ENCODE measurements at places on chromosomes 4 and X.

- DNase-seq, result no peak
Observed at GRCh38 chr4:75412746-75413145, 101.5 kb downstream of the RCHY1 start.

DNA sequence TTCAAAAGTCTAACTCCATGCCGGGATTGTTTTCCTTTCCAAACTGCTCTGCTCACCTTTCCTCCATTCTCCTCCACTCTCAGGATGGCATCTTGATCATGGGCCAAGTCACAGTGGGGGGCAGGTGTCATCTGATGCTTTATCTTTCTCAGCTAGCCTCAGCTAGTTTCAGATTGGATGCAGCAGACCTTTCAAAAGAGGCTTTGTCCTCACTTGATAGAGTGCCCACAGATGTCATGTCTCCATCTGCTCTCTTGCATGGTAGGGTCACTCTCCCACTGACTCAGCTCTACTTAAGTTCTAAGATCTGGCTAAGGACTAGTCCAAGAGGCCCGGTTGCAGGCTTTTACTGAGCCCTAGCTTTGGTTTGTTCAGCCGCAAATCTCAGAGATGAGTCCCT, 341.8 kb upstream of the GALNT7 start:
- no peak for DNase-seq

DNA sequence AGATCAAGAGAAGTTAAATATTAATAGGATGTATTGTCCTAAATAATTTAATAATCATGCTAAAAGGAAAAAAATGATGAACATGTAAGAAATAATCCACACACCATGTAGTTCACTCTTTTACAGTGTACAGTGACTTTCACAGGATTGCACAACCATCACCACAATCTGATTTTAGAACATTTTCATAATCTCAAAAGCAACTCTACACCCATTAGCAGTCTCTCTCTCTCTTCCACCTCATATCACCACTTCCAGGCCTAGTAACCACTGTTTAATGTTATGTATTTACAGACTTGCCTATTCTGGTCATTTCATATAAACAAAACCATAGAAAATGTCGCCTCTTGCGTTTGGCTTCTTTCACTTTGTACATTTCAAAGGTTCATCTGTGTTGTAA, 153.4 kb downstream of the FSTL5 start:
- no peak for DNase-seq

- DNase-seq, result no peak
Observed at GRCh38 chr4:145782756-145783155, 102.8 kb downstream of the C4orf51 start.

- no peak for DNase-seq
Observed at GRCh38 chr4:75051431-75051830, 118.5 kb downstream of the PARM1 start.

DNA sequence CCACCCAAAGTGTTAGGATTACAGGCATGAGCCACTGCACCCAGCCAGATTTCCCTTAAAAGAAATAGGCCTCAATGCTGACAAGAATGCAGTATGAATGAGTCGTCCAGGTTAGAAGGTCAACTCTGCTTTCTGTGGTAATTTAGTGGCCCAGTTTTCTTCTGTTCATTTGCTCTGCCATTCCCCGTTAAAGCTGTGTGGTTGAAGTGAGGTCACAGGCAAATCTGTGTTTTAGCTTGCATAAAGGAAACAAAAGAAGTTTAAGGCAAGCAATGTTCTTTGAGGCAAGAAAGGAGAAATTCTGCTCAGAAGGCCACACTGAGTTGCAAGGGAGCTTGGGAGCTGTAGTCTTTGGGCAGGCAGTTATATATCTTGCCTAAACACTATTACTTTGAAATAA, 176.8 kb downstream of the LARP7 start:
- DNase-seq, result no peak

DNA sequence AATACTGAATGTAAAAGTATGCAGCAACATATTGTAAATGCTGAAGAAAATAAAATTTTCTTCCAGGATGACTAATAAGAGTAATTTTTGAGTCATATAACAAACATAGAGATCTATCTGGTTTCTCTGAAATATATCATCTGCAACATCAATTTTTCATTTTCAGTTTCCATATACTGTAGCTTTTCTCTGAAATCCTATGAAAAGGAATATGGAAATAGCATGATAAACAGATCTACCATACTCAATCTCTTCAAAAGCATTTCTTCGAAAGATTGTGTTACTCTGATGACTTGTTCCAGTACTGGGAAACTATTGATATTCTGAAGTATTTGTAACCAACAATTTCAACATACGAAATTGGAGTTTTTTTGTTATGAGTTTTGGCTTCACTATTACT, 1156.7 kb downstream of the FAM133A start:
- DNase-seq, result no peak

DNA sequence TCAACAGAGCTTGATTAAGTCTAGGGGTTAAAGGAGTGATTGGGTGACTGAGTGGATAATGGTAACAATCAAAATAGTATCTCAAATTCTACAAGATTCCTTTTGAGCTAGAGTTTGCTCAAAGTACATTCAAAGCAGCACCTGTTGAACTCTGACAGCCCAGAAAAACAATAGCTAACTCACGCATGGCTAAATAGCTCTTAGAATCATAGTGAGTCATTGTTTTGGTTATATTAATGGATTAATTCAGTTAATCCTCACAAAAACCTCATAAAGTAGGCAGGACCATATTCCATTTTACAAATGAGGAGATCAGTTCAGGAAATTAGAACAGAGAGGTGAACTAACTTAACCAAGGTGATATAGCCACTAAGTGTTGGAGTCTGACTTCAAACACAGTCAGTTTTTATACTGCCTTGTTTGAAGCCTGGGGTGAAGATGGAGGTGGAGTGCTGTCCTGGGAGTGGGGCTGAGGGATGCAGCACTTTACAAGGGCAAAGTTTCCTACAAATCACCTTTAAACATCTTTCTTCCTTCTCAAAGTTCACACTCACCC, 35.9 kb upstream of the PPM1K start:
- DNase-seq, result no peak

DNA sequence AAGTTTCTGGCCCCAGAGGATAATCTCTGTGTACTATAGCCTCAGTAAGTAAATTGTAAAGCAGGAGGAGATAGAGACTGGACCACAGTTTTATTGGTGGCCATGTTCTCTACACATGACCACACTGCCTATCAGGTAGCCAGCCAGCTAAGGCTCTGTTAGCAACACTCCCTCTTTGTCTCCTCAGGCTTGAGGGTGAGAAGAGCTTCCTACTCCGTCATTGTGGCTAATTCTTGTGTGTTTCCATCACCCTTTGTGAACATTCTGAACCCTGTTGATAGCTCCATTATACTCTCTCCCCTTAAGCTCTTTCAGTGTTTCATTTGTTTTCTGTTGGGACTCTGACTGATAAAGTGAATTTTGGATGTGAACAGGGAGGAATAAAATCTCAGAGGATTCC, 233.4 kb downstream of the CFAP299 start:
- no peak for DNase-seq

GRCh38 chr4:178671766-178672165, 1229.5 kb upstream of the AGA start:
- no peak for DNase-seq

DNA sequence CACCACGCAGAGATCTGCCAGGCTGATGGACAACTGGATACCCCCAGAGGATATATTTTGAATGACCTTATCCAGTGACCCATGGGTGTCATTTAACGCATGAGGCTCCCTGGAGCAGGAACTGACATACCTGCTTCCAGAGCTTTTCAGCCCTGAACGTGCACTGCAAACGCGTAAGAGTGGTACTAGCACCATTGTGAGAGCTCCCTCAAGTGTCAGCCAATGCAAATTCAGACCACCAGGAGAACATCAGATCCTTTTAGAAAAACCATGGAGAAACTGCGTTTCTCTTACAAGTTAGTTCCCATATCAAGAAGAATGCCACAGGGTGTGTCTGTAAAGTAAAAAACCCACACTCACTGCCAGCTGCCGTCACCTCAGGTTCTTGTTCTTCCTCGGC, 7.3 kb downstream of the TREX2 start:
- no peak for DNase-seq

GRCh38 chrX:130841776-130842175, 61.2 kb downstream of the ENOX2 start:
- DNase-seq, result no peak

- no peak for DNase-seq
Observed at GRCh38 chr4:24489870-24490269, 94.5 kb downstream of the DHX15 start.

GRCh38 chr4:185456131-185456530, 15.4 kb downstream of the CCDC110 start:
- no peak for DNase-seq

- DNase-seq, result no peak
Observed at GRCh38 chr4:180792541-180792940, 1450.7 kb upstream of the TENM3 start.

DNA sequence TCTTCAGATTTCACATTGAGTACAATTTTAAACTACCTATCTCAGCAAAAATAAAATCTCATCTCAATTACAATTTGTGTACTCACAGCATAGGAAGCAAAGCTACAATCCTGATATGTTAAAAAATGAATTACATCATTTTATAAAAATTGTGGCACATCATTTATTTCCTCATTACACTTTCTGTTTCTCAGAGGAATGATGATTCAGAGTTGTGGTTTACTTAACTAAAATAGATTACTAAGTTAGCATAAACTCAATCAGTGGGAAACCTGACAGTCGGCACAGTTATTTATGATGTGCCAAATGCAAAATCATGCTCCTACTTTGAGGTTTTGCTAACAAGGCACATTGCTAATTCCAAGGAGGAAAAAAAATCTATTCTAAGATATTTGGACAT, 325.0 kb downstream of the FBXO8 start:
- DNase-seq, result no peak
